GF-D8 (cell line): ENCODE measurements at places on chromosomes 13 and 19.
A peak's percentile ranks its signal among the peaks of the same experiment; 100 is the strongest.

- no peak for DNase-seq
Measured at GRCh38 chr13:114164681-114165429, 14.2 kb upstream of the CFAP97D2 start.

- DNase-seq, result no peak
Measured at GRCh38 chr19:58218899-58219298, 9.8 kb upstream of the ZNF544 start.

GRCh38 chr13:74438901-74439300 lies 304.7 kb upstream of the KLF12 start:
- DNase-seq, result no peak

DNA sequence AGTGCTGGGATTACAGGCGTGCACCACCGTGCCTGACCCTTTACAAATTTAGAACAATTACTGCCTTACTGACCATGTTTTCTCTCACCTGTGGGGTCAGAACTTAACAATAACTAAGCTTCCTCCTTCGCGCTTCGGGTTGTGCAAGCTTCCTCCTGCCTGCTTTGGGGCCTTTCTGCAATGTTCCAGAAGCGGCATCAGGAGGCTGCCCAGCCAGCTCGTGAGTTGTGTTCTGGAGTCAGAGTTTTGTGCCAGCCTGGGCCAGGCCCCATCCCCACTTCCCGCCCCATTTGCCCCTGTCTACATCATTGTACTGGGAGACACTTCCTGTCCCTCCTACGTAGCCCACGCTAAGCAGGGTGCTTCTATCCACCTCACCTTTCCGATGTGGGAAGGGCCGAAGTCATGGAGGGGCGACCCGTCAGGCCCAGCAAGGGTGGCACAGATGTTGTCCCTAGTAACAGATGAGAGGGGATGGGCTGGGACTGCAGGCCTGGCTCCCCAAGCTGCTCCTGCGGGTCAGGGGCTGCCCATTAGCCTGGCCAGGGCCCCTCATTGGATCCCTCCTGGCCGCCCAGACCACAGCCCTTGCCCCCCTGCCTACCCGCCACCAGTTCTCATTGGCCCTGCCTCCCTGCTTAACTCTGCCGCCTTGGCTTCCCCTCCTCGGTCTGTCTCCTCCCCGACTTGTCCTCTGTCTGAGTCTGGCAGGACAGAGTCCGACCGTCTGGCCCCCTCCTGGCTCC lies 13.4 kb downstream of the UHRF1 start:
- DNase-seq, result peak; percentile 19

DNA sequence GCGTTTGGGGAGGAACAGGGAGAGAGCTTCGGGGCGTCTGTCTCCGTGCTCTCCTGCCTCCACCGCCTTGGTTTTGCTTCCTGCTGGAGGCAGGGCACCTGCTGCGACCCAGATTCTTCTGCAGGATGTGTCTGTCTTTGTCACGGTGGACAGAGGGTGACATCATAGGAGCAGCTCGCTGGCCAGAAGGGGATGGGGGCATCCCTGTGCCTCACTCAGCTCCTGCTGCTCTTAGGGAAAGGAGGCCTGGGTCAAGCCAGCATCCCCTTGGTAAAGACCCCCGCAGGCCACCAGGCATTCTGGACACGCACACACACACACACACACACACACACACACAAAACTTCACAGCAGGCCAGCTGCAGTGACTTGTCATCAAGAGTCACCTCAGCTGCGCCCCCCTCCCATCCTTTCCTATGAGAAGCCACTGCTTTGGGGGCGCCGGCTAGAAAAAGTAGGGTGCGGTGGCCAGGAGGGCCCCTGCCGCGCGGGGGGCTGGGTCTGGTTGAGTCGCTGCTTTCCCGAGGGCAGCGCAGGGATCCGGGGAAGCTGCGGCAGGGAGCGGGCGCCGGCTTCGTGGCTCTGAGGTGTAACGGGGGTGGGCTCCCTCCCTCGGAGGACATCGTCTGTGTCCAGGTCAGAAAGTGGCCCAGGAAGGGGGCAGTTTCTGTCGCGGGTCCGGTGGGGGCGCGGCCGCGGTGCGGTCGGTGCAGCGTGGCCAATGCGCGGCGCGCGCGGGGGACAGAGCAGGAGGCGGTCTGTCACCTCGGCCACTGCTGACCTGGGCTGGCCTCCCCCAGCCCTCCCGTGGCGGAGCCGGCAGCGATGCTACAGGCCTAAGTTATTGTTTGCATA lies 15.8 kb upstream of the NPAS1 start:
- DNase-seq, result no peak

DNA sequence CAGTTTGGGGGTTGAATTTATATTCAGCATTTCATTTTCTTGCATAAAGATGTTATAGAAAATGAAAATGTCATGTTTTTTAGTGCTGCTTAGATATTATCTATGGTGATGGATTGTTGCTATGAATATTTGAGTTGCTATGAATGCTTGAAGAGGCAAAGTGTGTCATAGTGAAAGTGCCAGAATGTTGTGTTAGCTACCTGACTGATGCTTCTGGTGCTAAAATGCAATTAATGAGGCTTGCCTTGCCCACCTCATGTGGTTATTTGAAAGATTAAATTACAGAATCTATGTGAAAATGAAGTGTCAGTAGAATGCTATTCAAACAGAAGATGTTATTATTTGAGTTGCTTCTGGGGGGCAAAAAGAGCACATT lies 62.7 kb upstream of the MYCBP2 start:
- DNase-seq, result no peak

- DNase-seq, result no peak
Measured at GRCh38 chr19:38139122-38139521, 84.9 kb downstream of the DPF1 start.

GRCh38 chr13:103031332-103031873 lies 34.8 kb downstream of the SLC10A2 start:
- DNase-seq, result no peak

- DNase-seq, result no peak
Measured at GRCh38 chr19:11422163-11423065, 3.3 kb upstream of the RGL3 start.

GRCh38 chr13:60689571-60689970 lies 292.6 kb downstream of the TDRD3 start:
- no peak for DNase-seq
